Activated T-cell treated with anti-CD3 and anti-CD28 coated beads for 48 hours (primary cell): ENCODE measurements at places on chromosomes 5 and 9.

GRCh38 chr5:131545845-131546244 lies 89.2 kb downstream of the RAPGEF6 start:
- no peak for DNase-seq

GRCh38 chr5:40614466-40614865 lies 65.2 kb upstream of the PTGER4 start:
- DNase-seq = no peak

GRCh38 chr5:114883675-114884074 lies 286.0 kb downstream of the TRIM36 start:
- no peak for DNase-seq

DNA sequence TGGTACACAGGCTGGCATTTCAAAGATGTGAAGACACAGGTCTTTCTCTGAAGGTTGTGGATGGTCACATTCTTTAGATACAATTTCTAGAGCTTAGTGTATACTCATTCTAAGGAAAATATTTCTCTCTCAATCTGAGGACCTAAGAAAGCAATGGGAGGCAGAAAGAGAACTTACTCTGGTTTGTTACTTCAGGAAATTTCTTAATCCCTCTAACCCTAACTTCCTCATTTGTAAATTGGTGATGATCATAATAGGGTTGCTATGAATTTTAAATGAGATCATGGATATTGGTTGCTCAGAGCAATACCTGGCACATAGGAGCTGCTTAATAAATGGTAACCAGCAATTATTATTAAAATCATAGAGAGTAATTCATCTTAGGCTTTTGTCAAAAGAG lies 22.1 kb downstream of the FAM170A start:
- no peak for DNase-seq

DNA sequence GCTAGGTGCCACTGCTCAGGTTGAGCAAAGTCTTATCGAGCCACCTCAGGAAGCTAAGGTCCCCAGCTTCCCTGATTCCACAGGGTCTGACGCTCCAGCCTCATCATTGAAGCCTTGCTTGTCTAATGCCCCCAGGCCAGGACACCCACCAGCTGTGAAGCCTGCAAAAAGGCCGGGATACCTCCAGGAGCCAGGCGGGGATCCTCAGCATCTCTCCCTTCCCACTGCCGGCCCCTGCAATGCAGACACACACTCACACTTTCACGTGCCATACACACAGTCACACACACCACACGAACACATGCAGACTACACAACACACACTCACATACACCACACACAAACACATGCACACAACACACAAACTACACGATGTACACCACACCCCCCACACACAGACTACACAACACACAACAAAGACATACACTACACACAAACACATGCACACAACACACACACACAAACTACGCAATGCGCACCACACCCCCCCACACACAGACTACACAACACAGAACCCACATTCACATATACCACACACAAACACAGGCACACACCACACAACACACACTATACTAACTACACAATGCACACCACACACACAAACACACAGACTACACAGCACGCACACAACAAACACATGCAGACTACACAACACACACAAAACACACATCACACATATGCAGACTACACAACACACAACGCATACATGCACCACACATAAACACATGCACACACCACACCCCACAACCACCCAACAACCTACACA lies 17.8 kb upstream of the S1PR3 start:
- DNase-seq = no peak
